ENCODE measurements at places on chromosomes 7 and 10.

- DNase-seq: no peak
Observed at GRCh38 chr7:138388673-138389491, 71.2 kb upstream of the TRIM24 start.

GRCh38 chr7:101173752-101174244, 6.3 kb downstream of the NAT16 start:
- peak; percentile 59 for DNase-seq

- no peak for DNase-seq
Observed at GRCh38 chr7:158617737-158618128, 30.1 kb upstream of the PTPRN2 start.

GRCh38 chr7:143043391-143043790, 8.8 kb upstream of the OR6V1 start:
- no peak for DNase-seq

- no peak for DNase-seq
Observed at GRCh38 chr10:28089467-28089866, 90.6 kb upstream of the ODAD2 start.

DNA sequence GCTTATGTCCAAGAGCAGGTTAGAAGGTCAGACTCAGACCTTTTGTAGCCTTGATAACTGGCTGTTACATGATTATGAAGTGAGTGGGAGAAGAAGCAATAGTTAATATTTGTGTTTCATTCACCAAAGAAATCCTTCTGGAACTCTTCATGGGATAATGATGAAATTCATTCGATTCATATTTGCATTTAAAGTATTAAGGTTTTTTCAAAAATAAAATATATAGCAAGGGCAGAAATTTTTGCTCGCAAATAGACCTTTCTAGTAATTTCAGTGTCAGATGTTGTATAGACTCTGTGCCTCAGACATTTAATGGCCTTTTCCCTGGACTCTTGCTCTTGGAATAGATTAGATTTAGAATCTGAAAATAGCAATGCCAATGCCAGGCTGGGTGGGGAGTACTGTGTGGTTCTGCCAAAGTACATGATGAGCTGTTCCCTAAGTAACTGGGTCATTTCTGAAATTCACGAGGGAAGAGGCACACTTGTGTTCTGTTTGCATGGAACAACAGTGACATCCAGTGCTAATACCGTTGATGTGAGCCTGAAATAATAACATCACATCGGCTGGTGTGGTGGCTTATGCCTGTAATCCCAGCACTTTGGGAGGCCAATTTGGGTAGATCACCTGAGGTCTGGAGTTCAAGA, 119.2 kb downstream of the MBL2 start:
- no peak for DNase-seq

GRCh38 chr10:47344996-47345870, 2.9 kb upstream of the RBP3 start:
- no peak for DNase-seq

GRCh38 chr7:37234928-37235327, 213.7 kb downstream of the ELMO1 start:
- no peak for DNase-seq

GRCh38 chr7:20220921-20221547, 3.9 kb upstream of the MACC1 start:
- no peak for DNase-seq

DNA sequence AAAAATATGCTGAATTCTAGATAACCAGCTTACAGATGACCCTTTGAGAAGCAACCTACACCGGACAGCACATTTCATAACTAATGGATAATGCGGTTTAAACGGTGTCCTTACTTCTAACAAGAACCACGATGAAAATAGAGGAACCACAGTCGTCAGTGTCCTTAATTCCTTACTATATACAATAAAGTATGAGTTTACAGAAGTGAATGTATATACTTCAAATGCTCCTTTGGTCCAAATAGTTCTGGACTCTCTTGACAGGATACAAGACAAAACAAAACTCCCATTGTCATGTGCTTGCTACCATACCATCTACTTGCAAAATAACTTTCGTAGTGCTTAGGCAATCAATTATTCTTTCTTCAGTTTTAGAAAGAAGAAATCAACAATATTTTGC, 2.4 kb downstream of the NAMPT start:
- DNase-seq: no peak

All from naive thymus-derived CD8-positive, alpha-beta T cell (primary cell).